Stimulated activated CD8-positive, alpha-beta memory T cell treated with anti-CD3 and anti-CD28 coated beads, Interleukin-7, amount 100 ng/mL, for 1 hour (primary cell): ENCODE measurements at places on chromosomes 2 and 18.

GRCh38 chr18:3209859-3210569 is 9.8 kb downstream of the MYOM1 start:
- DNase-seq, result no peak

GRCh38 chr2:108619925-108620620 is 85.8 kb downstream of the LIMS1 start:
- DNase-seq, result no peak

GRCh38 chr2:38109732-38110181 is 33.8 kb upstream of the CYP1B1 start:
- no peak for DNase-seq

DNA sequence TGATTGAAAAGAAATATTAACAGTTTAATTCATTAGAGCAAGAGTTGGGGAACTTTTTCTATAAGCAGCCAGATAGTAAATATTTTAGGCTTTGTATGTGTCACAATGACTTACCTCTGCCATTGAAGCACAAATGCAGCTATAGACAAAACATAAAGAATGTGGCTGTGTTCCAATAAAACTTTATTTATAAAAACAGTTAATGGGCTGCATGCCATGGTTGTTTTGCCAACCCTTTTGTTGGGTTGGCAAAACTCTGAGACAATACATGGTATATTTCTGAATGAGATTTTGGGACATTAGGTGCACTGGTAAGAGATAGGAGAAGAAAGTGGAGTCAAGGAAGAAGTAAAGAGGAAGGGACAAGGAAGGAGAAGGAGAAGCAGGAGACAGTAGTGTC is 61.8 kb upstream of the CERS6 start:
- DNase-seq, result no peak

DNA sequence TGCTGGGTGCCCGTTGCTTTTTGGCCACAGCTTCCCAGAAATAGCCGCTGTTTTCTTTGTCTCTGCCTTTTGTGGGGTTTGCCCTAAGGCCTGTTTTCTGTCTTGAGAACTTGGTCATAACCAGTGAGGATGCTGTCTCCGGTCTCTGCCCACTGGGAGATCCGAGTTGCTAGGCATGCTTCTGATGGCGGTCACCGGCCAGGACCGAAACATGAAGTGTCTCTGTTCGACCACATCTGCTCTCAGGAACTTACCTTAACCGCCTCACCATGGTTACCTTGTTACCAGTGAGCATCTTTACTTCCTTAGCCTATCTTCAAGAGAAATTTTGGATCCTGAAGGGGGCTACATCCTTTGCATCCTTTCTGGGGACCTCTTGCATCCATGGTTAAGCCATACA is 91.9 kb downstream of the RTP5 start:
- no peak for DNase-seq

DNA sequence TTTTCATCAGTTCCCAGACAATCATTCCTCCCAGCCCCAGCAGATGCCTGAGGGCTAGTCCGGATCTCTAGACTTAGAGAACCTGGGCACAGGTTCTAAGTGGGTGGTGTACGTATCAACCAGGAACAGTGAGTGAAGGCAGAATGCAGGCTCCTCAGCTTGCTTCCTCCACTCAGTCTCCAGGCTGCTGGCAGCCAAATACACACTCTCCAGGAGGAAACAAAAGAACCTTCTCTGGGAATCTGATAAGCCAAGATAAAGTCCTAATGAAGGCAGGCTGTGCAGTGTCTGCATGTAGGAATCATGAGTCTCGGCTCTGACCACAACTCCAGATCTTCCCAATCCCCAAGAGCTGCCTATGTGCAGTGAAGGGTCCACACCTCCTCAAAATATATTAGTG is 245.7 kb downstream of the SP3 start:
- DNase-seq, result no peak

DNA sequence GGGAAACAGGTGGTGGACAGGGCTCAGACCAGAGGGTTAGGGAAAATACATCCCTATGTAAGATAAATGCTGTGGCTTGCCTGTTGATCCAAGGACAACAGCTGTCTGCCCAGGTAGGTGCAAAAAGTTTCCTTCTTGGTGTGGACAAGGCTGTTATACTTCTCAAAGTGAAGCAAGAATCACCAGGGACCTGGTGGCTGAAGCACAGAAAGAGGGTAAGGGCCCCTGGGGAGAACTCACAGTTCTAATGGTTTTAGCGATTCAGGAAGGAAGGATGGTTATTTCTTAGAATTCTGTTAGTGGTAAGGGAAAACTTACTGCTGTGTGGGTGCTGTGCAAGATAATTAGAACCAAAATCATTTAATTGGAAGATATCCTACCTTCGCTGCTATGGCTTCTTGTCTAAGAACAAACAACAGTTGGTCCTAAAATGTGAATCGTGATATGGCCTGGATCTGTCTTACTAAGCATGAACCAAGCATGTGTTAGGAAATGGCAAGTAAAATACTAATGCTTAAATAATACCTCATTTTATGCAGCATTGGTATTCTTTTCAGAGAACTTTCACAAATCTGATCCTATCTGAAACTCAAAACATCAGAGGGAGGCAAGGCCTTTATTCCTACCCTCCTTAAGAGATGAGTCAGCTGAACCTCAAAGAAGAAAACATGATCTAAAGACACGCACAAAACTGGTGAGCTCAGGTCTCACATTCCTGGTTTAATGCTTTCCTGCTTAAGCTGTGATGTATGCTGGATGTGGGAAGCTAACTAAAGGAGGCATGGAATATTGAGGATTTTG is 159.2 kb upstream of the THUMPD2 start:
- DNase-seq, result no peak

DNA sequence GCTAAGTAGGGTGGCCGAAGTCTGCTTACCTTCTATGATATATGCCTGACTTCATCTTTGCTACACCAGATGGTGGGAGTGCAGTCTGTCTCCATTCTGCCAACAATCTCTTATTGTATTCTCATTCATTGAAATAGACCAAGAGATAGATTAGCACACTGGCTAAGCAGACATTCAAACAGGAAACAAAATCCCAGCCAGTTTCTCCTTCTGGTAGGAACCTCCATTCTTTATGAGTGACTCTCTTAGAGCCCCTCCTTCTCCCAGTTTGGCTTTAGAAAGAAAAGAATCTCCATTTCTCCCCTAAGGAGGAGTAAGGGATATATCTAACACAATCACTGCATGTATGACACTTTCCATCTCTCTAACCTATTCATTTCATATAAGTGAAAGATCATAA is 118.9 kb upstream of the COL5A2 start:
- no peak for DNase-seq

DNA sequence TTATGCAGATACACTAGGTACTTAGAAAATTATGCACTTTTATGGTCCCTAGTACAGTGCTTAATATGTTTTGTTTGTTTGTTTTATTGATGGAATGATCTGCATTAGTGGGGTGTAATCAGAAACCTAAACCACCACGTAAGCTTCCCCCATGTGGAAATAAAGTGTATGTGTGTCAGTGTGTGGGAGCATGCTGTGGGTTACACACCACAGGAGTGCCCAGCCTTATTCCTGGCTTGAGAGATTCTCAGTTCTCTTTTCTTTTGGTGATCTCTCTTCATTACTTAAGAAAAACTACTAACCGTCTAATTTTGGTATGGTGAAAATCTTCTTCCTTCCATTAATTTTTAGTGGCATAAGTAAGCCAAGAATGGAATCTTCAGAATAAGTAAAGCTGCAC is 398.6 kb downstream of the DCDC2C start:
- DNase-seq, result no peak

- DNase-seq, result no peak
Measured at GRCh38 chr2:151928380-151928779, 100.2 kb upstream of the ARL5A start.

- DNase-seq, result no peak
Measured at GRCh38 chr2:42830922-42831574, 38.7 kb upstream of the HAAO start.
